Stimulated activated CD8-positive, alpha-beta memory T cell treated with anti-CD3 and anti-CD28 coated beads, Interleukin-15, amount 100 ng/mL, for 4 hours (primary cell): ENCODE measurements at places on chromosomes 16 and 17.
A peak's percentile ranks its signal among the peaks of the same experiment; 100 is the strongest.

- DNase-seq, result no peak
Measured at GRCh38 chr17:19018600-19018950, 14.0 kb upstream of the FAM83G start.

GRCh38 chr16:55615071-55615470 lies 40.7 kb upstream of the SLC6A2 start:
- DNase-seq, result no peak

GRCh38 chr17:63786971-63787711 lies 13.2 kb downstream of the DDX42 start:
- DNase-seq, result no peak

- no peak for DNase-seq
Measured at GRCh38 chr17:31582151-31582907, 190.9 kb downstream of the RAB11FIP4 start.

GRCh38 chr16:59108374-59108773 lies 374.3 kb upstream of the GOT2 start:
- DNase-seq, result no peak

DNA sequence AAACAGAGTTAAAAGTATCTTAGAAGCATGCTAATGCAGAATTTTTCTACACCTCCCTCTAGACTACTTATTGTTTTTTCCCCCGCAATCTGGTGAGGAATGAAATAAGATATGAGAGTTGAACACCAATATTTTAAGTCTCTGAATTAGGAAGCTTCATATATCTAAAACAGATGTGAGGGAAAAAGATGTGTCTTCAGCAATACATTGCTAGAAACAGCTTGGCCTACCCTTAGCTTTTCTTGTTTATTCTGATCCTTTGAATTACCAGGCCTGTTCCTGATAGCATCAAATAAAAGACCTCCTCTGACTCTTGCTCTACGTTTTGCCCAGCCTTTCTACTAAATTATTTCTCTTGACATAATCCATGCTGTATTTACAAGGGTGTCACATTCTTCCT lies 221.8 kb downstream of the CDH11 start:
- DNase-seq, result no peak

GRCh38 chr17:44920565-44920940 lies 5.3 kb upstream of the GFAP start:
- no peak for DNase-seq

DNA sequence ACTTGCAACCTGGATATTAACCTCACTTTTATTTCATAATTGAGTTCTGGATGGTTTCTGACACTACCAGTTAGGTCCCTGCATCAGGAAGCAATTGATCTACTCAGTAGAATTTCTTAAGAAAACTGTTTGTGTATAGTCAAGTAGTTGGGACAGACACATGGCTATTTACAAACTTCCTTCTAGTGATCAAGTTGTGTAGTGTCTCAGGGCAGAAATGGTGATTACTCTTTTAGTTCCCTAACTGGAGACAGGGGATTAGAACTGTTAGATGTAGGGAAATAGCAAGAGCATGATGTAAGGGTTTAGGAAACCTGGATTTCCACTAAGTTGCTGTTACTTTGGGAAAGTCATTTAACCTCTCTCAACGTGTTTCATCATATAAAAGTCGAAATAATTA lies 30.4 kb downstream of the TMEM100 start:
- DNase-seq, result no peak

GRCh38 chr16:27408012-27408601 lies 6.1 kb downstream of the IL21R start:
- no peak for DNase-seq

DNA sequence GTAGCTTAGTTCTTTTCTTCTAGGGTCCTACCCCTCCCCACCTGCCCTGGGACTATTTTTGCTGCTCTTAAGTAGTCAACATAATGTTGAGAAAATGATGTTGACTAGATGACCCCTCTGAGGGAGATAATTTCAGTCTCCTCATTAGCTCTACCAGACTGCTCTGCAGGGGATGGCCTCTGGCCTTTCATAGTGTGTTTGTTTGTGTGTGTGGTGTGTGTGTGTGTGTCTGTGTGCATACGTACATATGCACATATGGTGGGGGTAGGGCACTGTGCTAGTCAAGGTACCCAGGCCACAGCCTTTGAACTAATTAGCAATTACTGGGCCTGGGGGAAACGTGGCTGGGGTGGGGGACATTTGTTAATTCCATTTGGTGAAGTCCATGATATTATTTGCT lies 254.0 kb downstream of the SHISA9 start:
- no peak for DNase-seq

DNA sequence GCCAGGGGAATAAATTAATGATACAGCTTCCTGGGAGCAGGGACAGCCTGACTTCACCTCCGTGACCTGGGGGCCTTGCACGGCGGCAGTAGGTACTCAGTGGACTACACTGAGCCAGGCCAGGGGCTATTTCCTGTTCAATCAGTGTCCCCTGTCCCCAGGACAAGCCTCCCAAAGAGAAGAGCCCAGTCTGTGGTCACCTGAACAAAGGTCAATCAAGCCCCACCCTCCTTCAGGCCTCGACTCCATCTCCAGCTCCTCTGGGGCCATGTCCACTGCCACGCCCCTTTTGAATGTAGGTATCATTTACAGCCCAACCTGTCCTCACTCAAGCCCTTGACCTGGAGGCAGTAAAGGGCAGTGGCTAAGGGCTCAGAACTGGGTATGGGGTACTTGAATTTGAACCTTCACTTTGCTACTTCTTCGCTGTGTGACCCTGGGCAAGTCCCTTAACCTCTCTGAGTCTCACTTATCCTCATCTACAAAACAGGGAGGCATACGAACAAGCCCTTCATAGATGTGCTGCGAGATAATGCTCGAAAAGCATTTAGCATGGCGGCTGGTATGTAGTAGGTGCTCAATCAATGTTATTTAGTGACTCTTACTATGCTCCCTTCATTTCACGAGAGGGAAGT lies 29.0 kb downstream of the MYH11 start:
- no peak for DNase-seq

DNA sequence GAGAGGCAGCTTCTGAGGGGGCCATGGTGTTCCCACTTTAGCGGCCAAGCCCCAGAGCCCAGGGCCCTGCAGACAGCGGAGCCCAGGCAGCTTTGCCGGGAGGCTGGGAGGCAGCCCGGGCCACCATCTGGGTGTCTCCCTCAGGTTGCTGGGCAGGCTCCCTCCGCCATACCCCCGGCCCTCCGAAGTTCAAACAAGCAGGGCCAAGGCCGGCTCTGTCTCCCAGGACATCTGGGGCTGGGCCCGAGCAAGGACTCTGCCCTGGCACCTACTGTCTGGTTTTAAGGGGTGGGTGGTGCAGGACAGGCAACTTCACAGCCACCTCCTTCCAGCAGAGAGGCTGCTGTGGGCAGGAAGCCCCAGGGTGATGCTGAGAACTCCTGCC lies 2.6 kb downstream of the DUS1L start:
- DNase-seq, result no peak

- DNase-seq, result no peak
Measured at GRCh38 chr16:84881702-84882521, 62.1 kb downstream of the CRISPLD2 start.

GRCh38 chr17:76969598-76970172 lies 101.5 kb downstream of the MGAT5B start:
- no peak for DNase-seq

DNA sequence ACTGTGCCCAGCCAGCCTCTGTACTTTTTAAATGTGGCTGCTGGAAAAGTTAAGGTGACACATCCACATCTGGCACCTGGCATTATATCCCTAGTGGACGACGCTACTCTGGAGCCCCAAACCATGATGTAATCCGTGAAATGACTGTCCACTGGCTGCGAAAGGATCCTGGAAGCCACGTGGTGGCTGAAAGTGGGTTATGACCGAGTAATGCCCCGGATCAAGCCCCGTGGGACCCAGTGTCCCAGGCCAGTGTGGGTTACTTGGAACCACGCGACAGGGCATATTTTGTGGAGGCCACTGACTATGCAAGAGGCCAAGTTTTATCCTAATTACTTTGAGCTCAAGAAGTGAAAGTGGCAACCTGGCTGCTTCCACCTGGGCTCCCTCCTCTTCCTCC lies 79.6 kb downstream of the PGS1 start:
- DNase-seq, result no peak

DNA sequence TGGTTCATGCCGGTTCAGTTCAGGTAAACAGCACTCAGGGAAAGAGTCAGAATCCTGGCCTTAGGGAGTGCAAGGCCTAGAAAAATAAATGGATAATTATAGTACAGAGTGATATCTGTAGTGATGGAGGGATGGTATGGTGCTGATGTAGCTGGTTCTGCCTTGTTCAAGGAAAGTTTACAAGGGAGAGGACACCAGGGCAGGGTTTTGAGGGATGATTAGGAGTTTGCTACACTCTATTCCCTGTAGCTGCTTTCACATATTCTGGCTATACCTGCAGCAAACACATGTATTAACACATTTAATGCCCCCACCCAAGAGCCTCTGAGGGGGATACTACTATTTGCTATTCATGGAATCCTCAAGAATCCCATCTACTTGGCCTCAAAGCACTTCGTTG lies 1.7 kb upstream of the NOS2 start:
- no peak for DNase-seq

- no peak for DNase-seq
Measured at GRCh38 chr16:88907768-88908167, 41.3 kb upstream of the PABPN1L start.

DNA sequence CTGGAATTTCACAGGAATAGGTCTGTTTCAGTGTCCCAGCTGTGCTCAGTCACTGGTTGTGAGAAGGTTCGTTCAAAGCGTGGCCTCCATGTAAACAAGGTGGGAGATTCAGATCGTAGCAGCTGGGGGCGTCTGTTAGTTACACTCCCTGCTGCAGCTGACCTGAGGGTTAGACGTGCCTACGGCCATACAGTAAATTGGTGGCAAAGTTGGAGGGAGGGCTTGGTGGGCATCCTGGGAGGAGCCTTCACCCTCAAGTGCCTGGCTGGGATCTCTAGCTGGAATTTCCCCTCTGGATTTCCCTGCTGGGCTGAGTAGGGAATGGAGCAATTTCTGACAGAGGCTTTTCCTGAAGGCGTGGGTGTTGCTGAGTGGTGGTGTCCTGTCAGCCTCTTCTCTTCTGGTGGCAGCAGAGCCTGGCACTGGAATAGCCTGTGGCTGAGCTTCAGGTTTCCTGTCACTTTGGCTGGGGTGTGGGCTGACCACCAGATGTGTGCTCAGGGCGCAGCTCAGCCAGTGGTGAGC lies 6.4 kb downstream of the FCSK start:
- no peak for DNase-seq

DNA sequence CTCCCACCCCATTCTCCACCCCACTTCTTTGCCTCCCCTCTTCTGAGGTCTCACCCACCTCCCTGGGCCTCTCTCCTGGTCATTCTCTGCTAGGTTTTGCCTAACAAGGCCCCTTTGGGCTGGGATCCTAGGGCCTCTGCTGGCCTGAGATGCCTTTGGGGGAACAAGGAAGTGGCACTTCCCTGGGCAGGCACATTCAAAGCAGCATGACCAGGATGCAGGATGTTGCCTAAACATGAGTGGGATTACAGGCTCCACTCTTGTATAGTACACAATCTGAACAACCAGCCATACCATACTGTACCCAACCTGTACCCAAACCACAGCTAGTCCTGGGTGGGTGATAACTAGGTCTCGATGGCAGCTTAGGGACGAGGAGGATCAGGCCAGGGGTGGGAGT lies 9.0 kb downstream of the GALK1 start:
- DNase-seq, result no peak

GRCh38 chr16:25007284-25007984 lies 7.7 kb downstream of the ARHGAP17 start:
- no peak for DNase-seq

DNA sequence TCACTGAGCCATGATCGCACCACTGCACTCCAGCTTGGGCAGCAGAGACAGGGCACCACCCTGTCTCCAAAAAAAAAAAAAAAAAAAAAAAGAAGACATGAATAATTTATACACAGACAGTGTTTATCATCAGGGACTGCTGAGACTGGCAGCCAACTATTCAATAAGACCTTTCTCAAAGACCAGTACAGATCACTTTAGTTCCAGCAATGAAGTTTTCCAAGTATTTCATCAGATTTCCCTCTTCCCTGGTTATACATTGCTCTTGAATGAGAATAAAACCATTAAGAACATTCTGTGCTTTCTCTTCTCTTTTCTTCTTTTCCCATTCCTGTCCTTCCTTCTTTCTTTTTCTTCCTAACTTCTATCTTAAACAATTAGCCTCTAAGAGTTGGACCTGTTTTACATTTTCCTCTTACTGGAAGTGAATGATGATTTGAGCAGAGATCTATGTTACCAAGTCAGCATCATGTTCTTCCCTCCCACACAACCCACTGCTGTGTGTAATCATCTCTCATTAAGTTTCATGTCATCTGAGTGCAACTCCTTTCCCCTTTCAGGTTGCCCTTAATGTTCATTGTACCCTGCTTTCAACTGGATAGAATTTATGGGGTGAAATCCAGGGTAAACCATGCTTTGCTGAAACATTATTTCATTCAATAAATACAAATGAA lies 35.9 kb upstream of the SMIM36 start:
- no peak for DNase-seq

- DNase-seq, result no peak
Measured at GRCh38 chr16:10485159-10485558, 95.2 kb downstream of the EMP2 start.

GRCh38 chr17:8994319-8994718 lies 27.0 kb upstream of the NTN1 start:
- peak; percentile 24 for DNase-seq

DNA sequence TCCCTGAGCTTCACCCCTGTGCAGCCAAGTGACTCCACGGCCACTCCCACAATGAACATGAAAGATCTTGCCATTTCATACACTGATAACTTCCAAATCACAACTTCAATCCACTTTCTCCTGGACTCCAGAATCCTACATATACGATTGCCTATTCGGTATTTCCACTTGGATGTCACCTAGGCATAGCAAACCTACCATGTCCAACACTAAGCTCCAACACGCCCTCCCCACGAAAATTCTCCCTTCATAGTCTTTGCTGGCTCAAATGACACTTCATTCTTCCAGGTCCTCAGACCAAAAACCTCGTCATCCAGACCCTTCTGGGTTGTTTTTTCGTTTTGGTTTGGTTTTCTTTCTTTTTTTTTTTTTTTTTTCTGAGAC lies 1.9 kb downstream of the GLTPD2 start:
- DNase-seq, result no peak

DNA sequence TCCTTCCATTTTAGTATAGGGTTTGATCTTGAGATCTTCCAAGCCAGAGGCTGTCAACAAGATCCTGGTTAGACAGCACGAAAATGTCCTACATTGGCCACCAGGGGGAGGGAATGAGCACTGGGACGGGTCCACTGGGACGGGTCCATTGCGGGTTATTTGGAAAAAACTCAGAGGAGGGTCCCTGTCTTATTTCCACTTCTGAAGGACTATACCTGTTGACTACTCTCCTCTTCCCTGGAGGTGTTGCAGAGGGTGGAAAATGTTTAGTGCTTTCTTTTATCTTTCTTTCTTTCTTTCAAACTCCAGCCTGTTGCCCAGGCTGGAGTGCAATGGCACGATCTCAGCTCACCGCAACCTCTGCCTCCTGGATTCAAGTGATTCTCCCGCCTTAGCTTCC lies 2.5 kb downstream of the TTLL6 start:
- no peak for DNase-seq

GRCh38 chr16:81842564-81843242 lies 63.6 kb downstream of the PLCG2 start:
- DNase-seq, result no peak

GRCh38 chr16:88596483-88596882 lies 26.3 kb downstream of the ZC3H18 start:
- DNase-seq, result no peak

- peak; percentile 6 for DNase-seq
Measured at GRCh38 chr16:24035127-24035842, 199.5 kb downstream of the PRKCB start.

GRCh38 chr17:34254146-34254545 lies 939 bp upstream of the CCL2 start:
- DNase-seq, result no peak
